ENCODE measurements at places on chromosomes 5 and 9.

DNA sequence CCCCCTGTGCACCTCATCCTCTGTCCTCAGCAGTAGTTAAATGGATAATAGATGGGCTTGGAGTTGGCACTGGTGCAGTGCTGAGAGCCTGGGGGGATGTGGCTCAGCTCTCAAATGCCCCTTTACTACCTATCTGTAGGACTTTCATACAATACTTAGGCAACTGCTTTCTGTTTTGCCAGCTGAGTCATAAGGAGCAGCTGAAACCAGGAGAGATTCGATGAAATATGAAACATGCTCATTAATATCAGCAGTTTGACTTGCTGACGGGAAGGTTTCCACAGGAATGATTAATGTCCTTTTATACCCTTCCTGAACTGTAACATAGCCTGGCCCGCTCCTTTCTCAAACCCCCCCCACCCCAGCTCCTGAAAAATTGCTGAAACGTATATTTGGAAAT, 142.6 kb downstream of the SAXO1 start:
- DNase-seq, result no peak

- DNase-seq, result no peak
Observed at GRCh38 chr5:118435131-118435530, 553.2 kb downstream of the DTWD2 start.

GRCh38 chr5:141969783-141970771, 1.2 kb downstream of the RNF14 start:
- DNase-seq, result no peak

GRCh38 chr9:35051069-35051967, 21.1 kb downstream of the VCP start:
- peak; percentile 45 for DNase-seq

Data from HepG2 (cell line).